PC-3 (cell line): ENCODE measurements at places on chromosomes 16 and 17. TPM values are rescaled to one million over a fixed set of nuclear protein-coding genes. Genes with fewer than 3 reads are reported as not detected.
A peak's percentile ranks its signal among the peaks of the same experiment; 100 is the strongest.

DNA sequence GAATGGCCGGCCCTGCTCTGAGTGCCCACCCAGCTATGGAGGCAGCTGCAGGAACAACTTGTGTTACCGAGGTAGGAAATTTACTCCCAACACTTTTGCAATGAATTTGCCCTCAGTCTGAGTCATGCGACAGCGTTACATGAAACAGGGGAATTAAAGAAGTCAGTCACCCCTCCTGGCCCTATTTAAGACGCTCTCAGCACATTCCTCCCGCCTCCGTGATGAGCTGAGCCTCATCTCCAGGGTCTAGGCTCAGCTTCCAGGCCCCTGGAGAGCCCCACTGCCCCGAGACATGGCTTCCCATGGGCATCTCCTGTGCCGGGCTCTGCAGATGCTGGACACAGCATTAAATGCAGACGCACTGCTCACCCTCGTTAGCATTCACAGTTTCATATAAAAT is 35.0 kb downstream of the CRISPLD2 start:
- no peak for DNase-seq

PIGQ gene
- 36.0 and 43.8 TPM in 2 replicates for total RNA-seq

AMZ2 gene
- total RNA-seq: 81.1 and 88.5 TPM in 2 replicates

DNA sequence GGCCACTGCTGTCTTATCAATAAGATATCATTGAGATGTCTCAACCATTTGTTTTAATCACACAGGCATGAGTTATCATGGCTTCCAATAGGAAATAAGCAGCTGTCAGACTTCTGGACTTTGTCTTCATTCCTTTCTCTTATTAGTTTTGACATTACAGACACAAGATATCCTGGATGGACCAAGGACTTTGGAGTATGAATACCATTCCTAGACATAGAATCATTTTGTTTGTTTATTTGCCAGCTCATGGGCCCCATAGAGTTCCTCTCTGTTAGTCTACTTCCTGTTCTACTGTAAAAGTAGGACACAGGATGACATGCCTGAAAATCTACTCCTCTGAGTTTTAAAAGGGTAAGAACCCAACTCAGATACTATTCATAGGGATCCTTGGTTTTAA is 77.7 kb upstream of the KCNJ16 start:
- DNase-seq: peak; percentile 89

DNA sequence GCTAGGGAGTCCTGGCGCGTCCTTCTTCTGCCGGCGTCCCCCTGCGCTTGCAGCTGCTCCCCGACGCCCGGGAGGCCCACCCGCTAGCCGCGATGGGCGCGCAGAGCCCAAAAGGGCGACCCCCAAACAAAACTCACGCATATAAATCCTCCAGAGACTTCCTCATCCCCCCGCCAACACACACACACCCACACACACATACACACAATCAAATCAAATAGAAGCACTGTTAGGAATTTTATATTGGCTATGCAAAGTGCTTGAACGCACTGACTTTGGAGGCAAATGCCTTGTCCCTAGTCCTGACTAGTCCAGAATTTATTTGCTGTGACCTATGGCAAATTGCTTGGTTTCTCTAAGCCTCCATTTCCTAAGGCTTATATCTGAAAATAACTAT is 23.8 kb upstream of the CRYM start:
- DNase-seq: peak; percentile 2

DNA sequence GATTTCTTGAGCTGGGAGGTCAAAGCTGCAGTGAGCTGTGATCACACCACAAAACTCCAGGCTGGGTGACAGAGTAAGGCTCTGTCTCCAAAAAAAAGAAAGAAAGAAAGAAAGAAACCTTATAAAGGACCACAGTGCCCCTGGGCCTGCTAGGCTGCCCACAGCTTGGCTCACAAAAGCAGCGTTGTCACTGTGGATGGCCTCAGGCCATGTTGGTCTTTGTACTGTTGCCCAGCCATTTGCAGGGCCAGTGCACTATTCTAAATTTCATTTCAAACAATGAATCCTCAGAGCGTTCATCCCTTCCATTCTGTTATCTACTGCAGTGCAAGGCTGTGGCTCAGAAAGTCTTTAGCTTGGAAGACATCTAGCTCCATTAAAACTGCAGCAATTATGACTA is 208.4 kb downstream of the SLC39A11 start:
- DNase-seq: no peak
